KBM-7 (cell line): ENCODE measurements at places on chromosomes 2 and 18.

- no peak for DNase-seq
Measured at GRCh38 chr2:21367421-21367820, 243.7 kb downstream of the TDRD15 start.

- no peak for DNase-seq
Measured at GRCh38 chr2:117850015-117850414, 35.5 kb downstream of the DDX18 start.

- DNase-seq, result no peak
Measured at GRCh38 chr2:124797049-124797448, 772.0 kb downstream of the CNTNAP5 start.

GRCh38 chr2:239826786-239827522, 198.2 kb downstream of the NDUFA10 start:
- no peak for DNase-seq

GRCh38 chr2:128389388-128390086, 70.9 kb upstream of the HS6ST1 start:
- DNase-seq, result no peak

GRCh38 chr2:190791347-190791975, 89.2 kb upstream of the GLS start:
- DNase-seq, result no peak

GRCh38 chr2:8324901-8325300, 357.0 kb upstream of the ID2 start:
- no peak for DNase-seq

DNA sequence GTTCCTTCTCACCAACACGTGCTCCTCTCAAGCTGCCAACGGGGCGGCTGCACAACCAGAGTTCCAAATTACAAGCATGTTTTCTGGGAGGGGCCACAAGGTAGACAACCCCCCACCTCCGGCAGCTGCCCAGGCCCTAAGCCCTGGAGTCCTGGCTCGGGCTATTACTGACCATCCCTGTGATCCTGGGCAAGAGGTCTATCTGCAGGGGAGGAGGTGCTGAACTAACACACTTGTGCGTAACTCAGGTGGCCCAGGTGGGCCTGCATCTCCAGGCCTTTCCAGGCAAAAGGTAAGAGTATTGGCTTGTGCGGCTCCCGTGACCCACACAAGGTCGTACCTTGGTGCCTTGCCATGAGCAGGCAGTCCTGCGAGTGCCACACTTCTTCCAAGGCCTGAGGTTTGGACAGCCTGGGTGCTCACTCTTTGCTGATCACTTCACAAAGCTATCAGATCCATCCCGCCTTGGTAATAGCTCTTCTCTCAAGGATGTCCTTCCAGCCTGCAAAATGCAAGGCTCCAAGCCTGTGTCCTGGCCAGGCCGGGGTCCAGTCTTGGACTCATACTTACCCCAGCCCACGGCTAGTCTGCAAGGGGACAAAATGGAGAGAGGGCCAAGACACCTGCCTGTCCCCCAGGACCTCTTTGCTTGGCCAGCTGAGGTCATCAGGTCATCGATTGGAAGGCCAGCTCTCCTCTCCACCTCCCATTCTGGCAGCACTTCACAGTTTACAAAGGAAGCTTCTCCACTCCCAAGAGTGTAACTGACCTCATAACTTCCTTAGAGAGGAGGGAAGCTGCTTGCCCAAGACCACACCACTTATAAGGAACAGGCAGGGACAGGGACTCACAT, 33.9 kb downstream of the ADRA2B start:
- DNase-seq, result no peak

DNA sequence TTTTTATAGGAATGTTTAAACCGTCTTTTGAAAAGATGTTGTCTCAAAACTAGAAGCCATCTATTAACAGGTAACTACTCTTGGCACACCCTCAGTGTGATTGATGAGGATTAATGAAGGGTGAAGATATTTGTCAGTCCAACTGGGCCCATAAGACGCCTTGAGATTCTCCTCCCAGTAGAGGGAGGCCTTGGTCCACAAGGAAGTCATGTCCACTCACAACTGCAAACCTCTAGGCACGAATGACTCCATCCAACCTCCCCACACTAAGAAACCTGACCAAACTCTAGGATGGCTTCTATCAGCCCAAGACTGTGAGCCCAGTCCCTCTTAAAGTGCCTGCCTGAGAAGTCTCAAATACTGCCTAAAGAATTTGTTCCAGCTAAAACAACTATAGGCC, 19.2 kb upstream of the GRP start:
- no peak for DNase-seq

GRCh38 chr2:131115752-131116151, 10.6 kb downstream of the PLEKHB2 start:
- no peak for DNase-seq

DNA sequence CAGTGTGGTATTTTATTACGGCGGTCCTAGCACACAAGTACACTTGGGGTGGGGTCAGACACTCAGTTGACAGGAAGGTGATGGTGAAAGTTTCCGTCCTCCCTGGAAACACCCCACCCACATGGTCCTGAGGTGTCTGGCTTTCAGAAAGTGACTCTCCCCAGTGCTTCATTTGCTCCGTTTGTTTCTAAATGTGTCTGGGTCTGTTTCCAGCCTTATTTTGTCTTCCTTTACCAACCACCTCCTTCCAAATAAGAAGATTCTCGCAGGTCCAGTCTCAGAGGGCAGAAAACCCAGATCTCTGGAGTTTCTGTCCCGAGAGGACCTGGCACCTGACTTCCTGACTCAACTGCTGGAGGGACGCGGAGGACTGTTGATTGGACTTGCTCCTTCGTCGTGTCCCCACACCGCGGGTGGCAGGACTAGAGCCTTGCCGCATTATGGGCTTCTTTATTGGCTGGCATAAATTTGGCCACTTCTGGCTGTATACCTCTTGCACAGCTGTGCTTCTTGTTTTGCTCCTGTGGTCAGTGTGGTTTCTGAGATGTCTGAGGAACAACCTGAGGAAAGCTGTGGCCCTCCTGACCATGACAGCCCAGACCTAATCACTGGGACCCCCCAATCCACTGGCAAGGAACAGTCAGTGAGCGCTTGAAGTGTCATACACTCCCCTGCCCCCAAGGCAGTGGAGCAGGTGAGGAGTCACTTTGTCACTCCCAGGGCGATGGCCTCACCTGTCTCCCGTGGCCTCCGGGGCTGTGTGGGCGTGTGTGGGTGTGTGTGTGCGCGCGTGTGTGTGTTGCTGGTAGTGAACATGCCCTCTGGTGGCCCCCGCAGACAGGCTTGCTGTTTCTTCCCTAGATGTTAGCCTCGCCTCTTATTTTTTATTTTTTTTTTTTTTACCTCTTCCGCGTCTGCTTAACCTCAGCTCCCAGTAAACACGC, 45.6 kb downstream of the MEX3C start:
- peak; percentile 24 for DNase-seq

GRCh38 chr18:58619596-58619930, 9.3 kb downstream of the ALPK2 start:
- DNase-seq, result no peak
